GDM1 (cell line): ENCODE measurements at places on chromosomes 4 and X.

DNA sequence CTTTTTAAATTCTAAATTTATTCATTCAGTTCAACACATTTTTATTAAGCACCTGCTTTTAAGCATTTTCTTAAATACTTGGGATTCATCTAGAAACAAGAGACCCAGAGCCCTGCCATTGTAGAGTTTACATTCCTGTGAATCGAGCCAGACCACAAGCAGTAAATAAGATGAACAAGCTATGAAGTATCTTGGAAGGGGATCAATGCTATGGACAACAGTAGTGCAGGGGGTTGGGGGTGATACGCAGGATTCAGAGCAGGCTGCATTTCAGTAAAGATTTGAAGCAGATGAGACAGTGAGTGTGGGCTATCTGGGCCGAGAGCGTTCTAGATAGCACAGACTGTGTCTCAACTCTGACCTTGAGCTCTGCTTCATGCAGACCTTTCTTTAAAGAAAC, 35.1 kb downstream of the CLDN22 start:
- DNase-seq, result no peak

GRCh38 chrX:84876876-84877275, 126.8 kb upstream of the APOOL start:
- no peak for DNase-seq

- no peak for DNase-seq
These were observed 183.6 kb downstream of the ENOX2 start for GRCh38 chrX:130719413-130719812.

DNA sequence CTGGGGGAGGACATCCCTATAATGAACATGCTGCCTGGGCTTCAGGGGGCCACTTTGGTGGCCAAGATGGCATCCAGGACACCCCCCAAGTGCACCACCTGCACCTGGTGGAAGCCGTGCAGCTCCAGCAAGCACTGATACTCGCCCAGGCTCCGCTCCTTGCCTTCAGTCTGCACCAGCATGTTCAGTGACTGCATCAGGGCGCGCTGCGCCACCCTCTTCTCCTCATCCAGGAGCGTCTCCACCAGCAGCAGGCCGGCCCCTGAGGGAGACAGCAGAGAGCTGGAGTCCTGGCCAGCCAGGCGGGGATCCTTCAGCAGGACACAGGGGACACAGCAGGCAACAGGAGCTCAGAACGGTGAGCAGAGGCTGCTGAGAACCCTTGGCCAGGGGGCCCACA, 11.3 kb upstream of the SLC25A6 start:
- no peak for DNase-seq

DNA sequence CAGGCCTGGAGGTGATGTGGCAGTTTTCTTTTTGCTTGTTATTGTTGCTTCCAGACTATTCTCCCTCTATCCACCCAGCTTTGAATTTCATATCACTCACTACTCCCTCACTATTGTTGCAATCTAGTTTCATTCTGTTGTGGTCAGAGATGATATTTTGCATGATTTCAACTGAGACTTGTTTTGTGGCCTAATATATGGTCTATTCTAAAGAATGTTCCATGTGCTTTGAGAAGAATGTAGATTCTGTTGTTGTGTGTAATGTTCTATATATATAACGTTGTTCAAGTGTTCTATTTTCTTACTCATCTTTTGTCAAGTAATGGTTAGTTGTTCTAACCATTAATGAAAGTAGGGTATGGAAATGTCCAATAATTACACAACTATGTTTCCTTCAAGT, 59.0 kb downstream of the THOC2 start:
- no peak for DNase-seq

GRCh38 chrX:17007134-17007768, 60.8 kb downstream of the REPS2 start:
- DNase-seq, result no peak

DNA sequence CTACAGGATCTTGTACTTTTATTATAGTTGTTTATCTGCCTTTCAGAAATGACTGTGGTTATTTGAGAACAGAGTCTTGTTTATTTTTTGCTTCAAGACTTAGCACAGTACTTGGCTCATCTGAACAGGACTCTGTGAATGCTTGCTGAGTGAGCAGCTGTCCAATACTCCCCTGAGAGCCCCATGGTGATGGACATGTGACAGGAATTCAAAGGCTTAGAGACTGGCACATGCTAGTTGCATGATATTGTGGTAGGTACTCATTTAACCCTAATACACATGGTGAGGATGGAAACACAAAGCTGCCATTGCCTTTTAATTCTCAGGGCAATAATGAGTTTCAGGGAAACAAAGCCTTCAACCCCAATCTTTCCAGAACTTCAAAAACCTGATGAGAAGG, 97.3 kb downstream of the GEMIN8 start:
- DNase-seq, result no peak
